ENCODE measurements at places on chromosomes 11 and 22.

DNA sequence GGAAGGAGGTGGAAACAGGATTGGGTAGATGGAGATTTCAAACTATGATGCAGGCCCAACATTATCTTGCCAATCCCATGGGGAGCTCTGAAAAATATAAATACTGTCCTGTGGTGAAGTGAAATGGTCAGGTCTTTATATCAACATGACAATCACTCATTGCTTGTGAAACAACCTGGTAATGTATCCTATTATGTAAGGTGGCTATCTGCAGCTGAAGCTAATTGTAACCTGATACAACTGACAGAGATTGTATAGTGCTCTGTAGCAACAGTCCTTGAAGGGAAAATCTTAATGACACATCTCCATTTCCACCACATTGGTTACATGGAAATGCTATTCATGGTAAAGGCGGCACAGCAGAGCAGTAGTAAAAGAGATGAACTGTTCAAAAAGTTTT is 20.7 kb upstream of the CHORDC1 start:
- no peak for DNase-seq

DNA sequence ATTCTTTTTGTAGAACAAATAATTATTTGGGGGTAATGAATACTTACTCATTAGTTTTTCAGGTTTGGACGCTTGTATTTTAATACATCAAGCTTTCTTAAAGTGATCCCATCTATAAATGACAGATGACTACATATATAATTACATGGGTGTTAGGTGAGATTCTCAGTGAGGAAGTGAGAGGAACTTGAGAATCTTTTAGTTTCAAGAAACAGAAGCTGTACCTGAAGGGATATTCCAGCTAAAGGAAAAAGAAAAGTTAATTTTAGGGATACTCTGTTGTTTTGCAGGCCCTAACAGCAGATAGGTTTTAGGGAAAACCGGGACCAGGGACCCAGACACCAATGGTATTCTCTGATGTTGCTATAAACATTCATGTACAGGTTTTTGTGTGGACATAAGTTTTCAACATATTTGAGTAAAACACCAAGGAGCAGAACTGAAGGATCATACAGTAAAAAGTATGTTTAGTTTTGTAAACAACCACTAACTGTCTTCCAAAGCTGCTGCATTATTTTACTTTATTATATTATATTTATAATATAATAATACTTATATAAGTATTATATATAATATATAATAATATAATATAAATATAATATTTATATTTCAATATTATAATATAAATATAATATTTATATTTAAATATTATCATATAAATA is 24.1 kb upstream of the PHOX2A start:
- no peak for DNase-seq

GRCh38 chr11:67482275-67482826 is 475 bp upstream of the AIP start:
- no peak for DNase-seq

- DNase-seq, result no peak
Measured at GRCh38 chr11:119237515-119237914, 31.4 kb downstream of the CBL start.

DNA sequence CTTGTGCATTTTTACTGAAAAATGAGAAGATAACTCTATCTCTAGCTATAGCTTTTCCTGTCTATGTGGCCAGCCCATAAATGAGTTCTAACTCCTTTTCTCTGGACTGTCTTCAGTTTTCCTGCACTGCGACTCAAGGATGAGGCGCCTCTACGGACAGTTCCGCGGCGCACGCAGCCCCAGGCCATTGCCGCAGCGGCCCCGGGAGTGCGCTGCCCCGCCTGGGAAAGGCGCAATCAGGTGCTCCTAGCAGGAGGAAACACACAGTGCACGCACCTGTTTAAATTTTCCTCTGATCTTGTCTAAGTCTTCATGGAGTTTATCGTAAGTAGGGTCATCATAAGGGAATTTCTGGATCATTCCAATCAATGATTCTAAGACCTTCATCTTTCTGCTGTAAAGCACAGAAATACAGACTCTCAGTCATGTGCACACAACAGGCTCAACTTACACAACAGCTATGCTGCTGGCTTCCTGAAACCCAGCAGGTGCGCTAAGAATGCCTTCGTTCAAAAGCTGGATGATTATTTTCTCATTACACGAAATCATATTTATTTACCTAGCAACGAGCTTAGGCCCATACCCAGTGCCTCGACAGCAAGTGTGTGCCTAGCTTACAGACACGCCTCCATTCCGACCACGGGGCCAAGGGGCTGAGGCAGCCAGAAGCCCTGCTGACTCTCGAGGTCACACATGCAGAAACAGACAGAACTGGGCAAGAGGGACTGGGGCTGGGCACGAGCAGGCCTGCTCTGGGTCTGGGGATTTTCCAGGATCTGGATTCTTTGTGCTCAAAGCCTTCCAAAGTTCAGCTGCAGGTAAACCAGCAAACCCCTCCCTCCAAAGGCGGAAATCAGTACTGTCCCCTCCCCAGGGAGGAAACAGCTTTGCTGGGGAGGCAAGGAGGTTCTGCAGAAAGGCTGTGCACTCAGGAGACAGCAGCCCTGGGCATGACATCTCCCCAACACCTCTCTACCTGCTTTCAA is 7.2 kb downstream of the LTO1 start:
- no peak for DNase-seq

DNA sequence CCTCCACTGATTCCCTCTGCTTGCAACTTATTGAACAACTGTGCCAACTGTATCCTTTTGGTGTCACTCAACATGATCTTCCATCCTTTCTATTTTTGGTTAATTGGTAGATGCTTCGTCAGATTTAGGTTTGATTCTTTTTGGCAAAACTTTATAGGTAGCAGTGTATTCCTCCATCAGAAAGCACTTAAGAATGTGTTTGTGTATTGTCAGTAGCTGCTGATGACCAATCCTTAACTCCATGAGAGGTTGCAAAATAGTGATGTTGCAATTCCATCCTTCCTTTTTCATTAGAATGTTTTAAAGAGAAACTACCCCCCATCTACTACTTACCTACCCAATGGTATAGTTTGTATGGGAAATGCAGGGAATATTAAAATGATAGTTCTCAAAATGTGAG is 22.1 kb downstream of the FAM76B start:
- no peak for DNase-seq

GRCh38 chr22:40018051-40018450 is 23.3 kb downstream of the FAM83F start:
- no peak for DNase-seq

DNA sequence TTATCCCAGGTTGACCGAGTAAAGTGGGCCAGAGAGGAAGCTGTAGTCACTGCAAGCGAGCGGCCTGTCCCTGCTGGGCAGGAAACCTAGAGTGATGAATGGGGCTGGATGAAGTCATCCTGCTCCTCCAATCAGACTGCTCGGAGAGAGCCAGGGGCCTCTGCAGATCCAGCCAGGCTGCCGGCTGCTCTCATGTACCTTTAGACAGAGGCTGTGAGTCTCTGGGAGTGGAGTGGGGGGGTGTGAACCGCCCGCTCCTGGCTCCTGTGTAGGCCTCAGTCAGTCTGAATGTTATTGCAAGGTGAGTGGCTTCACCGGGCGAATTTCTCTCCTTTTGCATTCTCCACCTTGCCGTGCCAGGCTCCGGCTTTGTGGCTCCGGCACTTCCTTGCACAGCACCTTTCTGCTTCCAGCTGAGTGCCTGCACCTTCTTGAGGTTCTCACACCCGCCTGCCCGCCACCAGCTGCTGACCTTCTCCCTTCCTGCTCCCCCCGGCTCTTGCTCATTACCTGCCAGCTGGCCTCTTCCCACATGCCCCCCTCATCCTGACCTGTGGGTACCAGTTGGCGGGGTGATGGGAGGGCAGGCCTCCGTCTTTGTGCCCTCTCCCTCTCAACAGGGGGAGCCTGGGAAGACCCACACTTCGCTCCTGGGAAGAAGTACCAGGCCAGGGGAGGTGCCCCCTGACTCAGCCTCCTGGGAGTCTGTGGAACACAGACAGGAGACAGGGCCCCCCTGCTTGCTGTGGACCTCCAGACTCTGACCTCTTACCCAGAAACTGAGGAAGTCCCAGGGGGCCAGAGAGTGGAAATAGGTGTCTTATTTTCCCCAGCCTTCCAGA is 79.9 kb downstream of the GRAMD1B start:
- no peak for DNase-seq

GRCh38 chr22:32676191-32676590 is 125.3 kb upstream of the TIMP3 start:
- DNase-seq, result no peak

DNA sequence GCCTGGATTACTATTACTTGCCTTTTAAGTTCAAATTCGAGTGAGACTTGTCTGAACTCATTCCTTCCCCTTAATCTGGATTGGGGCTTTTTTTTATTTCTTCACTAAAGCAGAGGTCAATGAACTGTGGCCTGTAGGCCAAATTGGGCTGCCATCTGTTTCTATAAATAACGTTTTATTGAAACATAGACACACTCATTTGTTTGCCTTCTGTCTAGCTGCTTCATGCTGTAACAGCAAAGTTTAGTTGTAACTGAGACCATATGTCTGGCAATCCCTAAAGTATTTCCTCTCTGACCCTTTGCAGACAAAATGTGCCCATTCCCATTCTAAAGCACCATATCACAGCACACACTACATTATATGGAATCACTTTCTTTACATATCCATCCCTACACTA is 207.9 kb upstream of the ISX start:
- no peak for DNase-seq

DNA sequence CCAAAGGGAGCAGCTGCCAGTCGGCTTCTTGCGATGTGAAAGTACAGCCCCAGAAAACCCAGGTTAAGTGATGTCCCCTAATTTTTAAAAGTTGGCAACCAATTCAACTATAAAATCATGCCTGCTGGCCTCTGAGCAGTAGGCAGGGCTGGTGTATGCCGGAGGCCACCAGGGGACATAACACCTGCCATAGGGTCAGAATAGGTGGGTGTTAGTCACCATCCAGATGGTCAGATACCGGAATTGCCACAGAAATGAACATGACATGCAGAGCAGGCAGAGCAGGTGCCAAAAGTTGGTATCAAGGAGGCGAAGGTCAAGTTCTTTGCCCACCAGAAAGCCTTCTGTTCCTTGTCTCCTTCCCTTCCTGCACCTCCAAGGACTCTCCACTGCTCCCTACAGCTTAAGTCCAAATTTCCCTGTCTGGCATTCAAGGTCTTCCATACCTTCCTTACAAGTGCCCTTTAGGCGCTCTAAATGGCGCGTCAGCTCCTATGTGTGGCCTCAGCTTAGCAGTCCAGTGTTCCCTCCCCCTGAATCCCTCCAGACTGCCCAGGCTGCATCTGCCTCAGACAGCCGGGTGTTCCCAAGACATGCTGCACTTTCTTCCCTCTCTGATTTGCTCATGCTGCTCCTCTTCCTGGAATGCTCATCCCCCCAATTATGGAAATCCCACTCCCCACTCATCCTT is 45.1 kb downstream of the PTPRJ start:
- DNase-seq, result no peak

DNA sequence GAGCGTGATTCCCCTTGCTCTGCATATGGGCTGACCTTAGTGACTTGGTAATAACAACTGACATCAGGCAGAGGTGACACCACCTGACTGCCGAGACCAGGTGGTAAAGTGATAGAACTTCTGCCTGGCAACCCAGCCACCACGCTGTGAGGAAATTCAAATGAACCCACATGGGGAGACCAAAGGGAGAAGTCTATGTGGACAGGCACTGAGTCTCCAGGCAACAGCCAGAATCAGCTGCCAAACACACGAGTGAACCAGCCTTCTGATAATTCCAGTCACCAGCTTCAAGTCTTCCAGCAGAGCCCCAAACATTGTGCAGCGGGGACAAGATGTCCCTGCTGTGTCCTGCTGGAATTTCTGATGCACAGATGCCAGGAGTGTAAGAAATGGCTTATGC is 29.7 kb downstream of the SPATA19 start:
- DNase-seq, result no peak

- DNase-seq, result no peak
Measured at GRCh38 chr11:126352934-126353801, 2.3 kb upstream of the ST3GAL4 start.

DNA sequence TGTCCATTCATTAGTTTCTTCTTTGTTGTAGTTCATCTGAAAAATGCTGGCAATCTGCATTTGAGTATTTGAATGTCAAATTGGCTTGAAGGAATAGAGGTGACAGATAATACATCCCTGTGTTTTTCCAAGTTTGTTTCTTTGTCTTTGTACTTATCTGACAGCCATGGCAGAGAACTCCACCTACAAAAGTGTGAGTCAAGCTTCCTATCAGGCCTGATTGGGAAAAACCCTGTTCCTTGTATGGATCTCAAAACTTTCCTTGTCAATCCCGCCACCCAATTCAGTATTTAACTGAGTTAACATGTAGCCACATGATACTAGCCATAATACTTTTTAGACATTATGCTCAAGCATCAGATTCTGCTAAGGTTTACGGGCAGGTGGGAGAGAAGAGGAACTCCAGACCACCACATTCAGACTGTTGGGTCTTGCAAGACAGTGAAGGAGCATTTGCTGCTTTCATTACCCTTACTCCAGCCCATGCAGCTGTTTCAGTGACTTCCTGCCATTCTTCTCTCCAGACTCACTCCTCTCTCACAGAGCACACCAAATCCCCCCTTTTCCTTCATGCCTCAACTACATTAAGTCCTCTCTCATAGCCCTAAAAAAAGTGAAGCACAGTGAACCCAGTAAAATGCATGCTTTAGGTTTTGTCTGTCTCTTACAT is 65.9 kb downstream of the BLID start:
- no peak for DNase-seq

GRCh38 chr22:44888491-44889254 is 121.1 kb downstream of the PHF21B start:
- no peak for DNase-seq

DNA sequence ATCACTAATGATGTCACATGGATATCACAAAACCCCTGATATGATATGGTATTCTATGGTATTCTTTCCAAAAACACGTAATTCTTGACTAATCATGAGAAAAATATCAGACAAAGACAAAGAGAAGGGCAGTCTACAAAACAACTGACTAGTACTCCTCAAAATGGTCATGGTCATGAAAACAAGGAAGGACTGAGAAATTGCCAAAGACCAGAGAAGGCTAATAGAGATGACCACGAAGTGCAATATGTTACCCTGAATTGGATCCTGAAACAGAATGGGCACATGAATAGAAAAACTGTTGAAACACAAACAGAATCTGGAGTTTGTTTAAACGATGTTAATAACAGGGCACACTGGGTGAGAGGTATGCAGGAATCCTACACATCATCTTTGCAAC is 10.2 kb downstream of the CKAP5 start:
- no peak for DNase-seq

DNA sequence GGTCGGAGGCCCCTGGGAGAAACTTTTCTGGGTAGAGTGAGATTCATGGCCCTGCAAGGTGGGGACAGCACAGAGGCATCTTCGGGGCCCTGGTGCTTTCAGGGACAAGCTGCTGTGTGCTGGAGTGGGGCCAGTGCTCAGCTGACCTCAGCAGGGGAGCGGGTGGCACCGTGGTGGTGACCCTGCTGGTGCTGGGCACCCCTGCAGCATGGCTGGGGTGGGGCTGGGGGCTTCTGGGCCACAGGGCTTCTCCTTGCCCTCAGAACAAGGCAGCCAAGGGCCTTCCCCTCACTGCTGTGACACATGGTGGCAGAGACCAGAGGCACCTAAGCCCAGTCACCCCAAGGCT is 24.9 kb upstream of the GNB1L start:
- no peak for DNase-seq
